ENCODE measurements at places on chromosomes 2 and 18.
A peak's percentile ranks its signal among the peaks of the same experiment; 100 is the strongest.

GRCh38 chr18:572091-572830 lies 7.9 kb upstream of the CETN1 start:
- DNase-seq, result no peak

DNA sequence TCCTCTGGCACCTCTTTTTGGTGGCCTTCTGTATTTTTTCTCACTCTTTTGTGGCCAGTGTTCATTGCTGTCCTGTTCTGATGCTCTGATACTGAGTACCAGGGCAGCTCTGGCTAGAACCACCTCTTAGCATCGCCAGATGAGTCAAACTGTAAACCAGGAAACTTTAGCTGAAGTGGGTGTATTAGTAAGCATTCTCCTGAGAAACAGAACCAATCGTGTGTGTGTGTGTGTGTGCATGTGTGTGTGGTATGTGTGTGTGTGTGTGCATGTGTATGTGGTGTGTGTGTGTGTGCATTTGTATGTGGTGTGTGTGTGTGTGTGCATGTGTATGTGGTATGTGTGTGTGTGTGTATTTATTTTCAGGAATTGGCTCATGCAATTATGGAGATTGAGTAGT lies 166.3 kb upstream of the SKOR2 start:
- DNase-seq, result no peak

DNA sequence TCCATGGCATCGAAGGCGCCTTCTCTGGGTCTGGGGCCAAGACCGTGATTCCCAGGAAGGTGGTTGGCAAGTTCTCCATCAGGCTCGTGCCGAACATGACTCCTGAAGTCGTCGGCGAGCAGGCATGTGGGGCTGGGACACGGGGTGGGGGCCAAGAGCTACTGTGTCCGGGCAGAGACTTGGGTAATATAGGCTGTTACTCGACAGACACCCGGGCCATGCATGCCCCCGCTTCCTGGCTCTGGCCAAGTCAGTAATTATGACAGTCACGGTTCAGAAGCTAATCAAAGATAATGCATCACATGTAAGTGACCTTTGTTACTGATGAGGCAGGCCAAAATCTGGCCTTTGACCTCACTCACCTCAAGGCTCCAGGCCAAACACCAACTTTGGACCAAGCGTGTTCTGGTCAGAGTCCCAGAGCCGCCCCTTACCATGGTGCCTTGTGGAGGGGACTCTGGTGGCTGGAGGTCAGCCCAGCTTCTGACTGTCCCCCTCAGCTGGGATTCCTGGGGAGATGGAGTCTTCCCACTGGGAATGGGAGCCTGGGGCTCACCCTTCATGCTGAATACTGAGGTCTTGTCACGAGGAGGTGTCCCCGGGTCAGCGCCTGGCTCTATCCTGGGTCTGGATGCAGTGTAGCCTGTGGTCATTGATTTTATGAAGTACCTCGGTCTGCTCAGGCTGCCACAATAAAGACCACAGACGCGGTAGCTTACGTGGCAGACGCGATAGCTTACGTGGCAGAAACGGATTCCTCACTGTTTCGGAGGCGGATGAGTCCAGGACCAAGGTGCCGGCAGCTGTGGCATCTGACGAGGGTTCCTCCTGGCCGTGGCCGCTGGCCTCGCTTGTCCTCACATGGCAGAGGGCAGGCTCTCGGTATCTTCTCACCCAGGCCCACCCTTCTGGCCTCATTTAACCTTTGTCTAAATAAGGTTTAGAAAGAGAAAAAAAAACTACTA lies 17.7 kb upstream of the CNDP1 start:
- DNase-seq, result no peak

GRCh38 chr18:50410008-50410407 lies 35.2 kb downstream of the SKA1 start:
- no peak for DNase-seq

GRCh38 chr2:73651591-73652230 lies 9.5 kb upstream of the NAT8 start:
- DNase-seq, result no peak

GRCh38 chr2:216830346-216830745 lies 29.5 kb downstream of the TNP1 start:
- no peak for DNase-seq

DNA sequence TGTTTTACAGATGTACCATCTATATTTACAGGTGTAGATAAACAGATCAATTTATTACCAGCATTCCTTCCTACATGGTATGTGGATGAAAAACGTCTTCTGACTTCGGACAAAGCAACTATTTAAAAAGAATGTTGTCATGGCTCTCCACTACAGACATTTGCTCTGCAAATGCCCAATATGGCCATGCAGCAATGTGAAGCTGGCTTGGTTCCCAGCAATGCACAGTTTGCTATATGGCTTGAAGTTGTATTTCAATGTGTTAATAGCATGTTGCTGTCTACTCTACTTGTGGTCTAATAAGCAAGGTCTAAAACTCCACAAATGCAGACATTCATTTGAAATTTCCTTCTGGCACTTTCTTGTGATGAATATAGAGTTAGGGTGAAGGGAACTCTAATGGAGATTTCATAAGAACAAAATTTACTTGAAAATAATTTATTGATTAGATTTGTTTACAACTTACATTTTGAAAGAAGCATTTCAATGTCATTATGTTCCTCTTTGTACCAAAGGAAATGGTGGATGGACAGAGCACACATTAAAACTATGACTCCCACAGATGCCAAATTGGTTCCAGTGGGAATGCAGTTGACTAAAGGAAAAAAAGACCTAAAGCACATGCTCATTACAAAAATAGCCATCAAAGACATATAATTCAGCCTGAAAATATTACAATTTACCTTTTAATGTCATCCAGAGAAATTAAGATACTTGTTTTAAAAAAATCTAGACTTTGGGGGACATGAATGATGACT lies 234.0 kb downstream of the DYM start:
- peak; percentile 69 for DNase-seq

GRCh38 chr2:58834404-58834803 lies 593.3 kb upstream of the FANCL start:
- peak; percentile 47 for DNase-seq

GRCh38 chr18:44681076-44681970 lies 635 bp downstream of the SETBP1 start:
- DNase-seq, result no peak

DNA sequence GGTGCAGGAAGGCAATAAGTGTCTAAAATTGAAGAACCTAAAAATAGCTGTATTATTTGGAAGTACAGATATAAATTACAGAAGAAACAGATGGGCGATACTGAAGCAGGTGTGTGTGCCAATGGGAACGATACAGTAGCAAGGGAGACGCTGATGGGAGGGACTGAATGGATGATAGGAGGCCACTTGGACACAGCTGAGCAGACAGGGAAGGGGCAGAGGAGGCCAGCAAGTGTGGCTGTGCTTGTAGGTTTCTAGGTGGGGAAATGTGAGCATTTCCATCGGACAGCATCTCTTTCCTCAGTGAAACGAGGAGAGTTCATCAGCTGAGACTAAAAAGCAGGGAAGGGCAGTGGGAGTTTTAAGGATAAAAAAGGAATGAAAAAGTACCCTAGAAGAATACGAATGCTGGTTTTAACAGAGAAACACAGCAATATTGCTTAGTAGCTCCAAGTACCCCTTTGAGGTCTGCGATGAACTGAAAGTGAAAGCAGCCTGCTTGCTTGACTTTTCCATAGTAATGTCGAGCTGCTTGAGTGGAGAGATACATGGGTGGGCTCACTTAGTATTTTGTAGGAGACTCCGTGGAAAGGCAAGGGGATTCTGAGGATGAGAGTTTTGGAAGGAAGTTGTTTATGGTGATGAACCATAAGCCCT lies 91.7 kb upstream of the EPC2 start:
- DNase-seq, result no peak

GRCh38 chr2:232861353-232861752 lies 8.7 kb upstream of the SNORC start:
- DNase-seq, result no peak

DNA sequence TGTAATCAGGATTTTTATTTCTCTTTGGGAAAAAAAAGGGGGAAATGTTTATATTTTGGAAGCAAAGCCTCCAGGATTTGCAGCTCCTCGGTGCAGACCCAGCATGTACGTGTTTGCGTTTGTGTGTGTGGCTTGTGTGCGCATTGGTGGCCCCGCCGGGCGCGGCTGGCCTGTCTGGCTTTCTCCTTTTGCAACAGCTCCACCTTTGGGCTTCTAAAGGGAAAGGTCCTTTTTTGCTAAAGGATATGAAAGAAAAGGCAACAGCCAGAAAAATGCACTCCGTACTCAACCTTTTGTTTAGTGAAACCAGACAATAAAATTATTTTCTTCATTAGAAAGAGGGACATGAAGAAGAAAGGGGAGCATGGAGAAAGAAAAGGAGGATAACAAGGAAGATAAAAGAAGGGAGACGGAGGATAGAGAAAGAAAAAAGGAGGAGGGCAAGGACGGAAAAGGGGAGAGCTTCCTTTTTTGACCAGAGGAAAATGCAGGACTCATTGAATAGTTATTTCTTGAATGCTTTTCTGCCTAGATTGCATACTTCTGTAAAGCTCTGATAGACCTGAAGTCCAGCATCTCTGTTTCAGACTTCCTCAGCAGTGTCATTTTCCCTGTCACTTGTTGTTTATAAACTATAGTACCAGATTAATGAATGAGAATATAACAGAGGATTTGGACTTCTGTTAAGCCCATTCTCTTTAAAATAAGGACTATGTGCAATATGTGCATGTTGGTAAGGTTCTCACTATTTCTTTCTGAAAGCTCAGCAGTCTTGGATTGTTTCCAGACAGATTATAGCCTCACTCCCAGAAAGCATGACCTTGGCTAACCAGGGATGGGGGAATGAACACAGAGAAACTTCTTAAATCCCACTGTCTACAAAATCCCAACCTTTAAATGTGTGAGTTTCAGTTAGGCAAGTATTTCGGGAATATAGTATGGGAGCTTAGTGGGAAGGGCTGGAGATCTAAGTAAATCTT lies 563.1 kb upstream of the PIK3C3 start:
- DNase-seq, result peak; percentile 63

- peak; percentile 44 for DNase-seq
Measured at GRCh38 chr2:23940718-23941620, 706 bp downstream of the UBXN2A start.

- DNase-seq, result no peak
Measured at GRCh38 chr2:166074430-166074829, 53.4 kb downstream of the SCN1A start.

DNA sequence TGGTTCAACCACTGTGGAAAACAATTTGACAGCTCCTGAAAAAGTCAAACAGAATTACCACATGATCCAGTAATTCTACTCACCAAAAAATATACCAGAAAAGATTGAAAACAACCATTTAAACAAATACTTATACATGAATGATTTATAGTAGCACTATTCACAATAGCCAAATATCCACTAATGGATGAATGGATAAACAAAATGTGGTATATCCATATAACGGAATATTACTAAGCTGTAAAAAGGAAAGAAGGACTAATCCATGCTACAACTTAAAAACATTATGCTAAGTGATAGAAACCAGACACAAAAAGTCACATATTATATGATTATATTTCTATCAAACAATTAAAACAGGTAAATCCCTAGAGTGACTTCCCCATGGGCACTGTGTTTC lies 131.5 kb downstream of the SPOPL start:
- DNase-seq, result no peak

DNA sequence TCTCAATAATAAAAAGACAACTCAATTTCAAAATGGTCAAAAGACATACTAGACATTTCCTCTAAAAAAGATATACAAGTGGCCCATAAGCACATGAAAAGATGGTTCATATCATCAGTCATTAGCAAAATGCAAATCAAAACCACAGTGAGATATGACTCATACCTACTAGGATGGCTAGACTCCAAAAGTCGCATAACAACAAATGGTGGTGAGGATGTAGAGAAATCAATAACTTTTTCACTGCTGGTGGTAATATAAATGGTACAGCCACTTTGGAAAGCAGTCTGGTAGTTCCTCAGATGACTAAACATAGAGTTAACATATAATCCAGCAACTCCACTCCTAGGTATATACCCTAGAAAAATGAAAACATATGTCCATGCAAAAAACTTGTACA lies 242.3 kb upstream of the NOL4 start:
- DNase-seq, result peak; percentile 18

DNA sequence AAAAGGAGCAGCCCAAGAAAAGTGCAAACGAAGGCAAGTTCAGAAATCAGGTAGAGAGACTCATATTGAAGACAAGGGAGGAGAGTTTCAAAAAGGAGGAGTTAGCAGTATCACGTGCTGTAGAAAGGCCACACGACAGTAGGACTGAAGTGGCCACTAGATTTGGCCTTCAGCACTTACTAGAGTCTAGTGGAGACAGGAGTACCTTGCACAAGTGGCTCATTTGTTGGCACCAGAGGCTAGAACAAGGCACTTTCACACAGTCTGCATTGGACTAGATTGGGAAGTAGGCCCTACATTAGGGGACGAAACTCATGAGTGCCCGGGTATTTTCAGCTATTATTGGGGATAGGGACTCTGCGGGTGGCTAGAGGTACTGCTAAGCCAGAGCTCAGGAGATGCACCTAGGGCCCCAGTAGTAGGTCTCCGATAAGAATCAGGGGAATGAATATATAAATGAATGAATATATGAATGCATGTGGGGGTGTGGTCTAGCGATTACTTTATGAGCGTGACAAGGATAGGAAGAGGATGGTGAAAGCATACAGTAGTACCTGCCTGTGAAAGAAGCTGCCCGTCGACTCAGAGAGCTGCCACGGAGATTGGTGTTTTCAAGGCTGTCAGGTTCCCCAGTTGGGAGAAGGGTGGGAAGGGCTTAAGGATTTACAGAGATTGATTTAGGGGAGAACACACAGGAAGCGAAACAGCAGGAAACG lies 1.4 kb upstream of the NCOA1 start:
- no peak for DNase-seq

- DNase-seq, result no peak
Measured at GRCh38 chr2:241656190-241656741, 18.8 kb downstream of the ATG4B start.

DNA sequence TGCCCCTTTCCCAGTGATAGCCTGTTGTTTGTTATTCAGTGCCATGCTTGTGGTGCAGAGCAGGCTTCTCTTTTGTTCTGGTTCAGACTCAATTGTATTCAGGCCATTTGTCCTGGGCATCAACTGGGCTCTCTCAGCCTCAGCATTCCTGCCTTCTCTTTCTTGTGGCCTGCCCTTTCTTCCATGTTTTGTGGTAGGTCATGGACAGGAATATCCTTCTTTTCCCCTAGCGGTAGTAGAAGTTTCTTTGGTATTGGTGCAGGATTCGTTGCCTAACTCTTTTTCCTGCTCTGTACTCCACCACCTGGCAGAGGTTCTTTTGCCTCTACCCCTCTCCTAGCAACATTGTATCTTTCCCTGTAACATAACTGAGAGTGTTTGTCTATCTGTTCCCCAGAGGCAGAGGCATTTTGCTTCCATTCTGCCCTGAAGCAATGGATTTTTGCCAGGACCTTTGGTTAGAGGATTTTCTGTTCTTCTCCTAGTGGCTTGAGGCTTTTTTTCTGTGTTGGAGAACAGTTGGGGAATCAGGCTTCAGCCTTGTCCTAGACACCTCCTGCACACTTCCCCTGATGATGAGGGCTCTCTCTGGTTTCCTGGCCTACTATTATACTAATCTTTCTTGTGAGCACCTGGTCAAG lies 68.5 kb downstream of the NCOA1 start:
- peak; percentile 54 for DNase-seq

DNA sequence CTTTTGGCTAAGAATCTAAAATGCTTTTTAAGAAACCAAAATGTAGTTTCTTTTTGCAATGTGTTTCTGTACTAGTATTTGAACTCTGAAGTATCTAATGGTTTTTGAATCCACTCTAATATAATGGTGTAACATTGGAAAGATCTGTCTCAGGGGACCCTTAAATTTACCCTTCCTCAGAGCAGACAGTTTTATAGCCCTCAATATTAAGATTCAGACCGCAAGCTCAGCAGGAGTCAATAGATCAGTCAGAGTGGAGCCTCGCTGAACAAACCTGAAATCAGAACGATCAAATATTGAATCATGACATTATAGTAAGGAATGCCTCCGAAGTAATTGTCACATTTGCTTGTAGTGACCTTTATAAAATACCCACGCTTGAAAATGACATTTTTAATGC lies 18.3 kb downstream of the SGPP2 start:
- no peak for DNase-seq

Data from fibroblast of skin of back (primary cell).